ENCODE measurements at places on chromosomes 5 and 9.

GRCh38 chr5:143470120-143470519 is 66.6 kb upstream of the NR3C1 start:
- DNase-seq, result no peak

- DNase-seq, result peak; percentile 54
These were observed 407.1 kb upstream of the PAPPA start for GRCh38 chr9:115746496-115746895.

DNA sequence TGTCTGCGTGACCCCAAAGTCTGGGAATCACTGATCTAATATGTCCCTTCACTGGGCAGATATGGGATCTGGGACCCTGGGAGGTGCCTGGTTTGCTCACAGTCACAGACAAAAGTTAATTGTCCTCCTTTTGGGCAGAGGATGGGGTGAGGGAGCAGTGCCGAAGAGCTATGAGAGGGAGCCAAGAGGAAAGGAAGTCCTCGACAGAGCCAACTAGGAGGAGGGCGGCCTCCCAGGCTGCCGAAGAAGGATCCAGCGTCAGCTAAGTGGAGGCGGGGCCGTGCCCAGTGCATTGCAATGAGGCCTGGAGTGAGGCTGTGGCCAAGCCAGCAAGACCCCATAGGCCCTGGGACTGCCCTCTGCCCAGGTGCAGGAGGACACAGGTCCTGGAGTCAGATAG is 11.4 kb downstream of the AIF1L start:
- no peak for DNase-seq

- no peak for DNase-seq
These were observed 11.3 kb downstream of the GDA start for GRCh38 chr9:72160446-72161123.

DNA sequence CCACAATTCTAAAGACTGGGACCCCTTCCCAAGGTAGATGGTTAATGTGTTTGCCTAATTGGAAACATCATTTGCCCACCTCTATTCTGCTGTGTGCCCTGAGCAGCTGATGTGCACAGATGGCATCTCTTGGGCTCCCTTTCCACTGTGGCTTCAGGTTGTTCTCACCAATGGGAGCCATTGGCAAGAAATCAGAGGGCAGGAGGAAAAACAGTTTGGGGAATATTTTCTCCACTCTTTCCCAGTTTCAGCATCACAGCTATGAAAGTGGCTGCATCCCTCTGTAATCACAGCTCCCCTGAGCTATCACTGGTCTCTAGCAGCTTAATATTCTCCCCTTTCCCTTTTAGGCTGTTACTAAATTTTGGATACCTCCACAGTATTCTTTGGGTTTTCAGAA is 911.6 kb upstream of the SEMA6A start:
- DNase-seq, result no peak

Measured in smooth muscle cell of the brain vasculature (primary cell).